Foreskin fibroblast (primary cell): ENCODE measurements at places on chromosomes 4 and X.

DNA sequence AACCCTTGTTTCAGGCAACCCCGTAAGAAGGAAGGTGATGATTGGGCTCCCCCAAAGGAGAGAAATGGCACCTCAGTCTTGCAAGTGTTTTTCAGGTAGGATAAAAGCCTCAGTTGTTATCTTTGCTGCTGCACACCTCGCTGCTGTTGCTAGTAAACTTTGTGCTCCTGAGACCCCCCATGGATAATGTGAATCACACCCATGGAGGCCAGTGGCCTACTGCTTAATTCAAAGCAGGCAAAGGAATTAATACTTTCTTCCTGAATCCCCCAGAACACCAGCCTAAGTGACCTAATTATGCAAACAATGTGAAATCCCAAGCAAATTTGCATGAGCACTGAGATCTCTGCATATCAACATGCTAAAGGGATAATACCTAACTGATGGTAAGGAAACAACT is 337.5 kb downstream of the GRIA2 start:
- no peak for DNase-seq

- no peak for DNase-seq
These were observed 20.9 kb upstream of the RAB40A start for GRCh38 chrX:103540145-103540544.

GRCh38 chrX:75229774-75230173 is 44.1 kb upstream of the UPRT start:
- DNase-seq: no peak

DNA sequence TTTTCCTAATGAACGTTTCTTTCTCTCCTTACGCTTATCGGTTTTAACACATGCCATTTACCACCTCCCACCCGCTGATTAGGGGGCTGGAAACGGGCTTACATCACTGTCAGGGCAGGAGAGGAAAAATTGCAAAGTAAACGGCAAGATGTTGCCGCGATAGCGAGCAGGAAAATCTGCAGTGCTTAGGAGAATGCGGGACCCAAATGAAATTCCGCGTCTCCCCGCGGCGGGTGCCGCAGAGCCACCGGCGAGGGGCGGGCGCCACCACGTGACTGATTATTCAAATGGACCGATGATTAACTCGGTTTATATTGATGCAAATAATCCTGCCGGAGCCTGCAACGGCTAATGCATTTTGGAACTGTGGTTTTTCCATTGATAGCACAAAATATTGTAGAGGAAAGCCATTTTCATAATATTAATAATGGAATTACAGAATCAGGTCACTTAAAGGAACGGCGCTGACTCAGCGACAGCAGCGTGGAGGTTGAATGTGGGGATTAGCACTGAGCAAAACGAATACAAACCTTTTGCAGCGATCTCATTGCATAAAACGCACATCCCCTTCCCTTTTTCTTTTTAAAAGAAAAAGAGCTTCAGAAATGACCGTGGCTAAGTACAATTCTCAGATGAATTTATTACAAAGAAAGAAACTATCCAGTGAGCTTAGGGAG is 224.2 kb downstream of the STIM2 start:
- peak; percentile 45 for DNase-seq

- no peak for DNase-seq
These were observed 12.4 kb downstream of the PRRG1 start for GRCh38 chrX:37361596-37361995.

- no peak for DNase-seq
These were observed 825.2 kb downstream of the PCDH7 start for GRCh38 chr4:31545330-31545729.

- DNase-seq: no peak
These were observed 231.5 kb downstream of the BCOR start for GRCh38 chrX:39866229-39866628.

DNA sequence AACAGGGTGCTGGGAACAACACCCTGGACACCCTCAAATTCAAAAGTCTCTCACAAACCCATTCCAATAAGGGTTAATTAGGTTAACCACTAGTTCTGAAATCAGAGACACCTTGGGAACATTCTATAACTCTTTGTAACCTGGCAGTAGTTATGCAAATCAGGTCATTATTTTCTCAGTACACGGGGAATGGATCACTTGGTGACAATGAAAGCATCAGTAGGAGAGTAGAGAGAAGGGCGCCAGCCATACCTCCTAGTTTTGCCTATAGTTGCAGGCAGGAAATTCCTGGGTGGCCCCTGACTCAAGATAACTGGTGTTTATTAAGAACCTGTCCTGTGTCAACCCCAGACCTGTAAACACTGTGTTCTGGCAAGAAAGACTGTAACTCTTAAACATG is 2.5 kb downstream of the CCDC110 start:
- DNase-seq: no peak

GRCh38 chrX:54442790-54443189 is 2.6 kb downstream of the TSR2 start:
- no peak for DNase-seq

- no peak for DNase-seq
These were observed 17.2 kb upstream of the POLA1 start for GRCh38 chrX:24676403-24677024.

- DNase-seq: no peak
These were observed 3.7 kb downstream of the HHIP start for GRCh38 chr4:144649646-144650045.

DNA sequence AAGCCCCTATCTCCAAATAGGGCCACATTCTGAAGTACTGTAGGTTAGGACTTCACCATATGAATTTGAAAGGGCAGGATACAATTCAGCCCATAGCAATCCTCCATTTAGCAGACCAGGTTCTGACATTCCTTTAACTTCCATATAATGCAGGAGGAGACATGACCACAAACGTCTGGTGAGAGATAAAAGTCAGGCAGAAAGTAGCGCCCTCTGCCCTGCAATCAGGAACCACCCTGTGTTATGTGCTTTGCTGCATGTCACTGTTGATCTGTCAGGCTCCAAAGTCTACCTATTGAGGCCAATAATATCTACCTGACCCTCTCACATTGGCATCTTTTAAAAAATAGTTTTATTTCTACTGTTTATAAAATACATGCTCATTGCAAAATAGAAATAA is 30.2 kb upstream of the SEPSECS start:
- no peak for DNase-seq

DNA sequence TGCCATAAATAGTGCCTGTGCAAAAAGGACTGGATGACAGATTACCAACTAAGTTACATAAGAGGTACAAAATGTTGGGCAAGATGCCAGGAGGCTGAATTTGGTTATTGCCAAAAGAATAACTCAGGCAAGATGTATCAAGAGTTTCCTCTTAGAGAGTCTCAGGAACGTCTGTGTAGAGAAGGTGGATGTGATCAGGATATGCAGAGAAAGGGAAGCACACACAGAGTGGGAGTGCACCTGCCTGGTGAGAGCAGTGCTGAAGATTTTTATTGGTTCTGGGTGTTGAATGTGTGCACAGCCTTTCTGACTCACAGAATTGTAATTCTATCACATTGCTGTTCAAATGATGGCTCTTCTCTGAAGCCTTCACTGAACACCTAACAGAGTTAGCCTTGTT is 156.8 kb upstream of the HS3ST1 start:
- peak; percentile 4 for DNase-seq

DNA sequence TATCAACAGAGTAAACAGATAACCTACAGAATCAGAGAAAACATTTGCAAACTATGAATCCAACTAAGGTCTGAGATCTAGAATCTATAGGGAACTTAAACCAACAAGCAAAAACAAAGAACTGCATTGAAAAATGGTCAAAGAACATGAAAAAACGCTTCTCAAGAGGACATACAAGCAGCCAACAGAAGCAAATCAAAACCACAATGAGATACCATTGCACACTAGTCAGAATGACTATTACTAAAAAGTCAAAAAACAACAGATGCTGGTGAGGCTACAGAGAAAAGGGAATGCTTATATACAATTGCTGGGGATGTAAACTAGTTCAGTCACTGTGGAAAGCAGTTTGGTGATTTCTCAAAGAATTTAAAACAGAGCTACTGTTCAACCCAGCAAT is 255.7 kb downstream of the TMEM47 start:
- DNase-seq: no peak

DNA sequence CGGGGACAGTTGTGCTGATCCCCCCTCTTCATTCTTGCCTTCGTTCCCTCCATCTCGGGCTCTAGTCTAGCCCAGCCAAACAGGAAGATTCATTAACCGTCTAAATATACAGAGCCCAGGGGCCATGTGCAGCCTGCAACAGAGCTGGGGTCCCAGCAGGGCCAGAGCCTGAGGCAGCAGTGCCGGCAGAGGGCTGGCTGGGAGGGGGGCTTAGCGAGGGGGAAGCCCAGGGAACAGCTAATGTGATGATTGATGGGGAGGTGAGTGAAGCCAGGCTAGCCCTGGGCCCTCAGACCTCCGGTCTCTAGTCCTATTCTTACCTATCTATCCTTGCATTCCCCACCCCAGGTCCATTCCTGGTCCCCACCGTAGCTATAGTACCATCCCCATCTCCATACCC is 22.3 kb downstream of the EFNB1 start:
- DNase-seq: no peak

GRCh38 chr4:150023489-150023888 is 54.8 kb upstream of the DCLK2 start:
- no peak for DNase-seq

DNA sequence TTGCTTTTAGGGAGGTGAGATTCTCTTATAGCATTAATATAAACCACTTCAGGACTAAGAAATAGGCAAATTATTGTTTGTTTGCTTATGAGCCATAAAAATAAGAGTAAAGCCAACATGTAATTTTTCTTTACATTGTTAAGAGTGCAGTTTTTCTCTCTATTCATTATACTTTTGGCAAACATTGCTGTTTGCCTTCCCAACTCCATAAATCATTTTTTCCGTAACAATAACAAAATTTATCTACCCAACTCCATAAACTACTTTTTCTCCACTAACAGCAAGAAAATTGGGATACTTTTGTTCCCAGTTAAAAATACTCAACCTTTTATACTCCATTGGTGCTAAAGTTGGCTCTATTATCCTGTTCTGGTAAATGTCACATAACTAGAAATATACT is 229.7 kb upstream of the GPRIN3 start:
- DNase-seq: no peak

GRCh38 chr4:6926681-6927478 is 17.3 kb downstream of the TBC1D14 start:
- DNase-seq: no peak

GRCh38 chrX:149504226-149504914 is 736 bp downstream of the IDS start:
- peak; percentile 45 for DNase-seq

- DNase-seq: peak; percentile 98
These were observed 181.1 kb downstream of the LARP7 start for GRCh38 chr4:112817933-112818593.

GRCh38 chrX:31269914-31270313 is 198.1 kb upstream of the FTHL17 start:
- no peak for DNase-seq

DNA sequence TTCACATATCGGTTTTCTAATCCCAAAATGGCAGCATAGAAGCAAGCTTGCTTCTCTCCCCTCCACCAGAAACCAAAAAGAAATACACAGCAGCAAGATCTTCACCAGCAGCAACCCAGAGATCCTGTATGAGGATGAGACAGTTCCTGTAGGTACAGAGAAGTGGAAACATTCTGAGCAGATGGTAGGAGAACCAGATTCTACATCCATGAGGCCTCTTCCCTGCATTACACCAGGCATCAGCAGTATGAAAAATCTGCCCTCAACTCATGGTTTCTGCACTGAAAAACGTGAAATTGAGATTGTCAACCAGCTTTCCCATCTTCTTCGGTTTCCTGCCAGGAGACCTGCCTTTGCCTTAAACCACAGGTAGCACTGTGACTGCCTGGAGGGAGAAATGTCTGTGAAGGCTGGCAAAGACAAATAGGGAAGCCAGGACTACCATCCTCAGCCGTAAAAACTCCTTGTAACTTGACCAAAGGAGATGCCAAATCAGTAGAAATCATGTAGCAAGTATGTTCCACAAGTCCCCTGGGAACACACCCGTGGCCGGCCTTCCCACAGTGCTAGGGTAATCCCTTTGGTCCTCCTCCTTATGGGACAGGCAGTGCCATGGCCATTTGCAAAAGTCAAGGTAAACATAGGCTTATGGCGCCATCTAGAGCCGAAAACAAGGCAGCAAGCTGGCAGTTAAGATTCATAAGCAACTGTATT is 24.0 kb upstream of the MTHFD2L start:
- peak; percentile 87 for DNase-seq

- DNase-seq: no peak
These were observed 97.6 kb downstream of the ANAPC4 start for GRCh38 chr4:25474690-25475089.

GRCh38 chr4:186717556-186717955 is 6.1 kb downstream of the FAT1 start:
- DNase-seq: no peak

DNA sequence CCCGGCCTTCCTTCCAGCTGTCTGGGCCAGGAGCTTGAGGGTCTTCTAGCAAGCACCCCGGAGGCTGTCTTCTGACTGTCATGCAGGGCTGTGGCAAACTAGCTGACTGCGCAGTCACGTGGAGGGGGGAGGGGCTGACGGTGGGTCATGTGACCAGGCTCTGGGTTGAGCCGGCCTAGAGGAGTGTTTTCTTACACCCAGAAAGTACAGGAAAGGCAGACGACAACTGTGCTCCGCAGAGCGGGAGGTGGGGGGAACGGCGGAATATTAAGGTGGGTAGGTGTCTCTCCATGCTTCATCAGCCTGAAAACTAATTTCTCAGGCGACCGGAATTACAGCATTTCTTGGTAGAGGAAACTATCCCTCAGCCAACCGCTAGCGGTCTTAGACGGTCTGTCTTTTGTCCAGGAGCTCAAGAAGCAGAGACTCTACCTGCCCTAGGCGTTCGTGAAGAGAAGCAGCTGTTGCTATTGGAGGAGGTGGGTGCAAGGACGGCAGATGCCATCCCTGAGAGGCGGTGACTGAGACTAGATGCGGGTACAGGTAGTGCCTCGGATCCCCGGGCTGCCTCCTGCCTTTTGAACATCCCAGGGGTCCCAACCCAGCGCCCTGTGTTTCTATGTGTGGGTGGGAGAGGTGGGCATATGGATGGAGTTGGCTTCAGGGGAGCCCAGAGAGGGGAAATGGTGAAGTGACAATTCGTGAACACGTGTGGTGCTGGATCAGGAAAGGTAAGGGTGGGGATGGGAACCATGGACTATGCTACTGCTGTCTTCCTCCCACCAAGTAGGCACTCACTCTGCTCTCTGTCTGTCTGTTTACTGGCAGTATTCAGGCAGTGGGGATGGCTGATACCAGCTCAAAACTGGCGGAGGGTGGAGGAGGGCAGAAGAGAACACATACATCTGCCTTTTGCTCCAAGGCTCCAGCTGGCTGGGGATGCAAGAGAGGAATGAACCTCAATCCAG is 8.8 kb downstream of the GPRASP1 start:
- peak; percentile 36 for DNase-seq
